Ovary (tissue), 10 donors: ENCODE measurements at places on chromosomes 13 and 19. TPM values are rescaled to one million over a fixed set of nuclear protein-coding genes. Genes with fewer than 3 reads are reported as not detected.

Gene THSD8
- polyA plus RNA-seq: 7.2 TPM

Gene ZNF823
- 5.9 TPM for polyA plus RNA-seq

Gene THAP8
- 5.9 TPM for polyA plus RNA-seq

Gene CRLF1
- polyA plus RNA-seq: 0.83 TPM

Gene C2CD4C
- polyA plus RNA-seq: not detected

Gene TTC9B
- polyA plus RNA-seq: not detected

Gene LYPD3
- polyA plus RNA-seq: 4.0 TPM

Gene ZSCAN4
- 0.08 TPM for polyA plus RNA-seq

Gene BEST2
- not detected for polyA plus RNA-seq

Gene LHB
- polyA plus RNA-seq: not detected

Gene PCDH9
- 0.18 TPM for polyA plus RNA-seq

Gene URAD
- not detected for polyA plus RNA-seq

Gene PEG3
- polyA plus RNA-seq: 303 TPM

Gene GAPDHS
- not detected for polyA plus RNA-seq

Gene FCAR
- 0.13 TPM for polyA plus RNA-seq

Gene IFT88
- polyA plus RNA-seq: 14.6 TPM

Gene THSD1
- 4.8 TPM for polyA plus RNA-seq

Gene CGB1
- polyA plus RNA-seq: not detected

Gene ZBTB32
- not detected for polyA plus RNA-seq

Gene U2AF2
- 27.3 TPM for polyA plus RNA-seq

Gene LAIR1
- 4.9 TPM for polyA plus RNA-seq

Gene RFPL4A
- not detected for polyA plus RNA-seq

Gene GPR183
- polyA plus RNA-seq: 4.7 TPM

Gene PBX4
- 0.73 TPM for polyA plus RNA-seq

Gene DACT3
- polyA plus RNA-seq: 51.3 TPM

Gene SOHLH2
- polyA plus RNA-seq: 0.62 TPM

Gene COX6B2
- polyA plus RNA-seq: 0.10 TPM

Gene NLRP5
- 0.17 TPM for polyA plus RNA-seq

Gene DCLK1
- polyA plus RNA-seq: 3.3 TPM

Gene ZNF99
- polyA plus RNA-seq: 0.03 TPM

Gene ZNF155
- 6.4 TPM for polyA plus RNA-seq

Gene PLPPR3
- polyA plus RNA-seq: 0.24 TPM

Gene SSC5D
- 10.1 TPM for polyA plus RNA-seq

Gene PALM3
- polyA plus RNA-seq: 0.33 TPM

Gene ADPRHL1
- polyA plus RNA-seq: 2.3 TPM

Gene ZNF221
- 2.3 TPM for polyA plus RNA-seq

Gene LRG1
- 0.33 TPM for polyA plus RNA-seq

Gene PTPRS
- 37.4 TPM for polyA plus RNA-seq

Gene UBE2L5
- polyA plus RNA-seq: not detected

Gene CYP4F8
- not detected for polyA plus RNA-seq

Gene LRCH1
- polyA plus RNA-seq: 18.8 TPM

Gene LMTK3
- polyA plus RNA-seq: not detected

Gene IGFL3
- not detected for polyA plus RNA-seq

Gene ZNF418
- polyA plus RNA-seq: 3.4 TPM

Gene SHISA7
- polyA plus RNA-seq: not detected

Gene ERICH6B
- not detected for polyA plus RNA-seq

Gene CACNG7
- polyA plus RNA-seq: 0.02 TPM

Gene TMEM255B
- polyA plus RNA-seq: 7.9 TPM

Gene ZNF724
- 0.83 TPM for polyA plus RNA-seq

Gene RPL13A
- 6,907 TPM for polyA plus RNA-seq

Gene IGSF23
- not detected for polyA plus RNA-seq

Gene SCAF1
- polyA plus RNA-seq: 3.3 TPM
